Kidney (tissue), 22 donors: ENCODE measurements at places on chromosomes 11 and 22.

DNA sequence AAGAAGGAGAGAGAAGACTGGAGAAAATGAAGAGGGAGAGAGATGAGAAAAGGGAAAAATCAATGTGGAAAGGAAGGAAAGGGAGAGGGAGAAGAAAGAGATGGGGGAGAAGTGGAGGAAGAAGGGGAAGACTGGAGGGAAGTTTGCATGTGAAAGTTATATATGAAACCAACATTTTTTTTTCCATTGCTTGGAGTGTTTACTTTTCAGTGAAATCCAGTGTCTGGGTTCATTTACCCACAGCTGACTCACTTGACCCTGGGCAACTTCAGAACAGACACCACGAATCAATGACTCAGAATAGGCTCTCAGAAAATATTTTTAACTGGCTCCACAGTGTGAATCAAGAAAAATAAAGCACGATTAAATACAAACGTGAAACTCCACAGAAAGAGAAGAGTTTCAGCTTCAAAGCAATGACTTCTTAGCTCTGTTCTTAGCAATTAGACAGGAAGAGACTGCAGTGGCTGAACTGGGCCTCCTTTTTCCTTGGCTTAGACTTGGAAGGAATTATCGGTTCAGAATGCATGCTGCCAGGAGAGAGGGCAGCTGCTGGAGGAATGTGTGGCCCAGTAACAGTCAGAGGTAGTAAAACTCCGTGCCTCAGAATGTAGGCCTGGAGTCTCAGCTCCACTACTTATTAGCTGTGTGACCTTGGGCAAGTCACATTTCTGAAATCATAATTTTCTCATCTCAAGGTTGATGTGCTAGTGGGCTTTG lies 237.5 kb downstream of the MIAT start:
- DNase-seq: no peak

DNA sequence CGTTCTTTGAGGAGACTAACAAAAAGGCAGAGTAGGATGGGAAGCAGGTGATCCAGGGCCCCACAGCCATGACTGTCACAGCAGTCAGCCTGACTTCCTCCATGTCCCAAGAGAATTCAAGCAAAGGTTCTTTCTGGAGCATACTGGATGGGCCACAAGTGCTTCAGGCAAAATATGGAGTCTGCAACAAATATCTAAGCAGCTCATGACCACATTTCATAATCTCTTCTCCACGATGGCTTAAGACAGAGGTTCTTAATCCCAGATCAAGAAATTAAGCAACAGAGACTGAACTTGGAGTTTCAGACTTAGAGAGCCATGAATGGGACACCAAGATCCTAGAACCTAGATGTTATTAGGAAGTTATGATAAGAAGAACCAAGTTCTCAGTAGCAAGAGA lies 31.6 kb downstream of the GUCY1A2 start:
- DNase-seq: no peak

- DNase-seq: no peak
These were observed 19.6 kb downstream of the ANKK1 start for GRCh38 chr11:113407163-113407562.

GRCh38 chr11:61891331-61892084 lies at the start of gene FADS3:
TSS of gene FADS3 (minus strand) at chr11:61891545. CDS start at chr11:61891381, 164 bp downstream.
- peak; percentile 96 for DNase-seq

DNA sequence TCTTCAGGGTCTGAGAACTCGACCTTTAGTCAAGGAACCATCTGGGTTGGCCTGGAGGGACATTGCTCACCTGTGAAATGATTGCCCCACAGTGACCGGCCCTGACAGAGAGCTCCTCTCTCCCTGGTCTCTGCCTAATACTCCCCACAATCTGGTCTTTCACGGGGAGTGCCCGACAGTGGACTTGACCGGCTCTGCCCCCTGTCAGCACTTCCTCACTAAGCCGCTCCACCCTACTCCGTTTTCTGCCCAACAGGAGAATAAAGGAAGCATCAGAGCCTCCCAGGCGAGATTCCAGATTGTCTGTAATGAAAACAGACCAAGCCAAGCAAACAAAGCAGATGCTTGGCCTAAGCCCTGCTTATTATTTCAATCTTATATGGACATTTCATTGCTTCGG lies 87.8 kb downstream of the FBXO7 start:
- peak; percentile 42 for DNase-seq

DNA sequence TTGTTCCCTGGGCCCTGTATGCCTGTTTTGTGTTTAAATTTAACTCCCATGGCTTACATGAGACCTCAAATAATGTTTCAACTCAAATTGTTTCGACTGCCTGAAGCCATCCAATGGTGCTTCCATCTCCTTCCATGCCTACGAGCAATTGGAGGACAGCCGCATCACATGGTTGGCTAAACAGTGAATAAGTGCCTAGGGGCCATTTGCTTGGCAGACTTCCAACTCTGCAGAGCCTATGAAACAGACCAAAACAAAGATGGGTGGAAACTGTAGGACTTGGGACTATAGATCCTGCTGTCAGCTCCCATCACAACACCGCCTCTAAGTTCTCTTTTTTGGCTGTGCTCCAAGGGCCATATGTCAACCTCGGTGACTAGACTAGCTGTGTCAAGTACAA lies 84.1 kb downstream of the PARVA start:
- no peak for DNase-seq

- no peak for DNase-seq
These were observed 9.9 kb downstream of the SUN2 start for GRCh38 chr22:38745676-38746460.

DNA sequence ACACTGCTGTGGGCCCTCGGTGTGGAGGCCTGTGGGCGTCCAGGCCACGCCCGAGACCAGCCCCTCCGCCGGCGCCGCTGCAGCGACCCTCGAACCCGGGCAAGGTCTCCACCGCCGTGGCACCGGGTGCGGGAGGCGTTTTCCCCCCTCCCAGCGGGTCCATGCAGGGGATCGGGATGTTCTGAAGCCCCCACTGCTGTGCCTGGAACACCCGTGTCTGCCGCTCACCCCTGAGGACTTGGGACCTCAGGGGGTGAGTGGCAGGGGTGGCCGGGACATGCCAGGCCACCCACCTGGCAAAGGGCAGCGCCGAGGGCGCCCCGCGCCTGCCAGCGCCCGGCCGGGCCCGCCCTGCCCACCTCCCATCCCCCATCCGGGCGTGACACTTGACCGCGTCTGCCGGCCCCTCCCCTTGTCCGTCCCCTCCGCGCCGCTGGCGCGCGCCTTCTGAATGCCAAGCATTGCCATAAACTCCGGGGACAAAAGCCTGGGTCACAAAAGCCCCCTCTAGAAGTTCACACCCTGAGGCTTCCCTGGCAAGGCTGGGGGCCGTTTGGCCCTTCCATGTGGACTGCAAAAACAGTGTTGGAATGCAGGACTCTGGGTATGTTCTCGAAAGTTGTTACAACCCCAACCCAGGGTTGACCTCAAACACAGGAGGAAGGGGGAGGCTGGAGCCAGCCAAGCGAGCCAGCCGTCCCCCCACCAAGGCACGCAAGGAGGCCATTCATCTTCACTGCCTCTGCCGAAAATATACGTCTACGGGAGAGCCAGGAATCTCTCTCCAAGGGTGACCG lies 819 bp upstream of the KCNQ1OT1 start:
- peak; percentile 92 for DNase-seq

DNA sequence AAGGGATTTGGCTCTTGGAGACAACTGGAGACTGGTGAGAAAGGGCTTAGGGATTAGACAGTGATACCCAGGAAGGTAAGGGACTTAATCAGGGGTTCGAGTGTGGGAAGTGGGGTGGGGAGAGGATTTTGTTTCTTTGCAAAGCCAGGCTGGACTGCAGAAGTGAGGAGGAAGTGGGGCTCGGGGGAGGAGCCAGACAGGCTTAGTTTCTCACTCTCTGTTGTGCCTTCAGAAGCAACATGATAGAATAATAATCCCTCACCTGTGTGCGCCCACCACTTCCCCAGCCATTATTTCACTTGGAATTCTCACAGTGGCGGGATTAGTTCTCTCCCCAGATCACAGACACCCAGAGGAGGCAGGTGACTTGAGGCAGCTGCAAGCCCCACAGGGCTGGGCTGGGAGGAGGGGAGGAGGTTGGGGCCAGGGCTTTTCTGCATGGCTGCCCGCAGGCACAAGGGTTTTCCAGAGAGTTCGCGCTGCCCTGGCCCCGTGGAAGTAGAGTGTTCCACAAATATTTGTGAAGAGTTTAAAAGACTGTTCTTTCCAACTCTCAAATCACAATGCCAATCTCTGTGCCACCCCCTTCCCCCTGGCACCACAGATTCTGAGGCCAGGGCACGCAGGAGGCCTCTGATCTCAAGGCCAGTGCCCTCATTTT lies 4.0 kb upstream of the SEC14L2 start:
- DNase-seq: peak; percentile 70

- DNase-seq: no peak
These were observed 40.1 kb upstream of the CTSC start for GRCh38 chr11:88377646-88378045.

DNA sequence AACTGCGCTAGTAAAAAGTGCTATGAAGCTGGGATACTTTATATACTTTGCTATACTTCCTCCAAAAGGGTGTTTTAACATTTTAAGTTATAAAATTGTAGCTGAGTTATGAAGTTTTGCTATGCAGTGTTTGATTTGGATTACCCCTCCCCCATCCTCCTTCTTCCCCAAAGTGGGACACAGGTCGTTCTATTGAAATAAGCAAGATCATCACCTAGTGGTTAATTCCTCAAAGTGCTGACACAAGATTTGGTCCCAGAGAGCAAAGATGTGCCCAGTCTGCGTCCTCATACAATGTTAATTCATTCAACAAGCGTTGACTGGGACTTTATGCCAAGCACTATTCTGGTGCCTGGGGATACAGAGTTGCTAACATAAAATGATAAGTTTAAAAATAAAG lies 78.5 kb downstream of the SPON1 start:
- no peak for DNase-seq

- DNase-seq: no peak
These were observed 12.1 kb downstream of the C11orf86 start for GRCh38 chr11:66987158-66987620.

GRCh38 chr11:2437516-2437915 lies 6.8 kb downstream of the TRPM5 start:
- no peak for DNase-seq
